Daoy (cell line): ENCODE measurements at places on chromosomes 12 and 14. TPM values are rescaled to one million over a fixed set of nuclear protein-coding genes. Genes with fewer than 3 reads are reported as not detected.

The GLT1D1 gene
- total RNA-seq: 1.2 and 1.9 TPM in 2 replicates

GRCh38 chr12:82666830-82667229, 19.9 kb upstream of the TMTC2 start:
- DNase-seq: no peak

DNA sequence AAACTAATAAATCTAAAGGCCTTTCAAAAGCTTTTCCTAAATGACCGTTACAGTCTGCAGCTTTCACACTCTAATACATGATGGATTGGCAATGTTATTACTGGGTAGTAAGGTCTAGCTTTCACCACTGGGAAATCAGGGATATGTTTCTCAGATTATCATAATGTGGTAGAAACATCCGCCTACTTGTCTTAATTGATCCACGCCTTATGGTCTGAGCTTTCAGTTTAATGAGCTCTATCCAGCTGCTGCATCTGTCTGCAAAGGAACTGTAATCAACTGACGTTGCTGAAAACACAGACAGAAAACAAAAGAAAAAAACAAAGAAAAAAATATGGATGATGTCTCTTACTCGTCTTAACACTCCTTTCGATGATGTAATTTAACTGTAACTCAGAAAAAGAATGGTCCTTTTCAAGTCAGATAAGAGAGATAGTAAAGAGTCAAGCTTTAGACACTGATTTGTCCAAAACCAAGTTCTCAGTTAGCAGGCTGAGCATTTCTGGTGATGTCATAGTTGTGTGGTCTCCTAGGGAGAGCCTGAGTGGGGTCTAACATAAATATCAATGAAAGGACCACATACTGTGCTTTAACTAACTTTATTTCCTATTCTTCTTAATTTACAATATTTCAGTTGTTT, 85.9 kb downstream of the C2CD5 start:
- no peak for DNase-seq

DNA sequence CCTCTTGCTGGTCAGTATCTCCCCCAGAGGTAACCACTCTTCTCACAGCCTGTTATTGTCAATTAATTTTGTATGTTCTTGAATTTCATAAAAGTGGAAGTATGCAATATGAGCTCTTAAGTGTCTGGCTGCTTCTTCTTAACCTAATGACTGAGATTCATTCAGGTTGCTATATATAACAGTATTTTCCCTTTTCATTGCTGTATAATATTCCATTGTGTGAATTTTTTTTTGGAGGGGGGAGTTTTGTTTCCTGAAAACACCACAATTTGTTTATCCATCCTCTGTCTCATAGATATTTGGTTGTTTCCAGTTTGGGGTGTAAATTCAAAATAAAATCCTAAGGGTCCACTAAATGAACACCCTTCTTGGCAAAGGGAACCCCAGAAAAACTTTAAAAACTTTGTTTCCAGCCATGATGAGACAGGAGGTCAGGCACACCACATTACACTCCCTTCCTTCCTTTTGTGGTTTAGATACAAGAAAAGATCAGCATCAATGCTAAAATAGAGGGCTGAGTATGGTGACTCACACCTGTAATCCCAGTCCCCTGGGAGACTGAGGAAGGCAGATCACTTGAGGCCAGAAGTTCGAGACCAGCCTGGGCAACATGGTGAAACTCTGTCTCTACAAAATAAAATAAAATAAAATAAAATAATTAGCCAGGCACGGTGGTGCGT, 4.1 kb upstream of the DAO start:
- DNase-seq: no peak

The SLCO1C1 gene
- not detected in 2 replicates for total RNA-seq

- DNase-seq: no peak
These were observed 37.6 kb downstream of the INSM2 start for GRCh38 chr14:35571598-35571997.

- peak; percentile 94 for DNase-seq
These were observed 228.6 kb downstream of the DPF3 start for GRCh38 chr14:72665259-72665658.

DNA sequence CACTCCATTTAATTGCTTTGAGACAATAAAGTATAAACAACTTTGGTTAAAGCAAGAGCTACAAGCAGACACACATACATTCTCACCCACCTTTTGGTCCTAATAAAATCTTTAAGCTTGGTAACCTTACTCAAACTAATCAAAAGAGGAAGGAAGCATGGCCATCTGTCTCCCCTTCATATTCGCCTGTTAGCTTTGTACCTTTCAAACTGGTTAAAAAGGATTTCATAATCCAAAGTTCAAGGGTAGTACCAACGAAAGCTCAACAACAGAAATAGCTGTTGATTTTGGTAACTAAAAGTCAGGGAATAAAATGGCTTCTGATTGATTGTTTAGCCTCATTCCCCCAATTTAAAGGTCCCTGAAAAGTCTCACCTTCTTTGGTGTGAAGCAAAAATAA, 456.9 kb downstream of the BCAT1 start:
- DNase-seq: no peak

The NKX2-1 gene
- total RNA-seq: 4.7 and 5.1 TPM in 2 replicates

DNA sequence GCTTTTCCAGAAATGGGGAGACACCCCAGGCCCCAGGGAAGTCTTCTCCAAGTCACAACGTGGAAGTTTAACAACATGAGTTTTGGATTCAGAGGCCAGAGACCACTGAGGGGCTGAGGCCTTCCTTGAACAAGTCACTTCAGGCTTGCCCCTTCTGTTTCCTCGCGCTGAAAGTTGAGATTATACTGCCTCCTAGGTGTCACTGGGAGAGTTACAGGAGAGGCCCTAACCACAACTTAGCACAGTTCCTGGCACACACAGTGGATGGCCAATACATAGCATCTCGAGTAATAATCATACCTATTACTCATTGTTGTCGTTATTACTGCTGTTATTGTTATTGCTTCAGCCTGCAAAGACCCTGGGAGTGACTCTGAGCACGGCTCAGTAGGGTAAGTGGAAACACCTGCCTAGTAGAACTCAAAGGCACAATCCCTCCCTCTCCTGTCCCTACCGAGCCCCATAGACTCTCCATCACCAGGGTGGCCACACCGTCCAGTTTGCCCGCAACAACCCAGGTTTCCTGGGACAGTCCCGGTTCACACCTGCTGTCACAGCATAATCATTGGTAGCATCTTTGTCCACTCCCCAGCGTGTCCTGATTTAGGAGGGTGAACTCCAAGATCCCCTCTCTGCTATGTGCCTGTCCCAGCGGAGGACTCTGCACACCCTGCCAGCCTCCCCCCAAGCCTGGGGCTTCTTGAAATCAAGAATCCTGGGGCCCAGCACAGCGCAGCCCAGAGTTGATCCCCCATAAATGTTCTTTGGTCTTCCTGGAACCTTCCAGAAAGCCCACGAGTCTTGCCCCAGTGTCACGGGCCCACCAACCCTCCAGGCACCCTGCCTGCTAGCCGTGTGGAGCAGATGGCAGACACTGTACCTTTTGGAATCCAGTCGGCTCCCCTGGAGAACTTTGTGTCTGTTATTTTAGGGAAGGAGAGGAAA, 85.0 kb downstream of the SYNE3 start:
- peak; percentile 28 for DNase-seq

GRCh38 chr14:105711841-105712460, 185.6 kb downstream of the TMEM121 start:
- DNase-seq: no peak

DNA sequence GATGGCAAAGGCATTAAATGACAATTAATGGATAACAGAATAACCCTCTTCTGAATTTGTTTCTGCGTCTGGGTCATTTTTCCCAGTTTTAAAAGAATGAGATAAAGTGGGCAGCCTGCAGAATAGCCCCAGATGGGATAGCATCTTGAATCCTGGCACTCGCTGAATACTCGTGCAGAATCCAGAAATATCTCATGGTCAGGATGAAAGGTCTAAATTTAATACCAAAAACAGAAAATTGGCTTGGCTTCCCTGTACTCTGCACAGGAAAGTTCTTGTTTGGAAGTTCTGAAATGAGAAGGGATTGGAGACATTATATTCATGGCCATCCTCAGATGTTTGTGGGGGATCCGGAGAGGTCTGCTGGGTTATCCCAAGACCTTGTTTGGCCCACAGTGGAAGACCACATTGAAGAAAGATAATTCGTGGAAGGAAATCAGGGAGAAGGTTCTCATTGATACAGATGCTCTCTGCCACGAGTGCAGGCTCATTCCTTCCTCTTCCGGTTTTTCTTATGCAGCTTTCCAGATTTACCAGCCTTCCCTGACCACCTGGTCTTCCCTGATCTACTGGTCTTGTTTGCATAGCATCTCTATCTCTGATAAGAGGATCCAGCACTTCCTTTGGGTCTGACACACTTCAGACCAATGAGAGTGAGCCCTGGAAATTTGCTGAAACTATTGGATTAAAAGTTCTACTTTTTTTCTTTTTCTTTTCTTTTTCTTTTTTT, 6.0 kb upstream of the IFT81 start:
- no peak for DNase-seq

DNA sequence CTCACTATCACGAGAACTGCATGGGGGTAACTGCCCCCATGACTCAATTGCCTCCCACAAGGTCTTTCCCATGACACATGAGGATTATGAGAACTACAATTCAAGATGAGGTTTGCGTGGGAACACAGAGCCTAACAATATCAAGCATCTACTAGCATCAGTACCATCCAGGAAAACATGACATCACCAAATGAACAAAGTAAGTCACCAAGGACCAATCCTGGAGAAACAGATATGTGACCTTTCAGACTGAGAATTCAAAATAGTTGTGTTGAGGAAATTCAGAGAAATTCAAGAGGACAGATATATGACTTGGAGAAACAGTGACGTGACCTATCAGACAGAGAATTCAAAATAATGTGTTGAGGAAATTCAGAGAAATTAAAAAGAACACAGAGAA, 65.8 kb upstream of the TMTC2 start:
- DNase-seq: no peak

- DNase-seq: peak; percentile 67
These were observed 28.8 kb upstream of the RPLP0 start for GRCh38 chr12:120229487-120230325.

- peak; percentile 97 for DNase-seq
These were observed 24.4 kb downstream of the PITPNM2 start for GRCh38 chr12:123126294-123127181.

The RHOJ gene
- 6.0 and 9.5 TPM in 2 replicates for total RNA-seq

The PRKCH gene
- 5.8 and 23.5 TPM in 2 replicates for total RNA-seq

DNA sequence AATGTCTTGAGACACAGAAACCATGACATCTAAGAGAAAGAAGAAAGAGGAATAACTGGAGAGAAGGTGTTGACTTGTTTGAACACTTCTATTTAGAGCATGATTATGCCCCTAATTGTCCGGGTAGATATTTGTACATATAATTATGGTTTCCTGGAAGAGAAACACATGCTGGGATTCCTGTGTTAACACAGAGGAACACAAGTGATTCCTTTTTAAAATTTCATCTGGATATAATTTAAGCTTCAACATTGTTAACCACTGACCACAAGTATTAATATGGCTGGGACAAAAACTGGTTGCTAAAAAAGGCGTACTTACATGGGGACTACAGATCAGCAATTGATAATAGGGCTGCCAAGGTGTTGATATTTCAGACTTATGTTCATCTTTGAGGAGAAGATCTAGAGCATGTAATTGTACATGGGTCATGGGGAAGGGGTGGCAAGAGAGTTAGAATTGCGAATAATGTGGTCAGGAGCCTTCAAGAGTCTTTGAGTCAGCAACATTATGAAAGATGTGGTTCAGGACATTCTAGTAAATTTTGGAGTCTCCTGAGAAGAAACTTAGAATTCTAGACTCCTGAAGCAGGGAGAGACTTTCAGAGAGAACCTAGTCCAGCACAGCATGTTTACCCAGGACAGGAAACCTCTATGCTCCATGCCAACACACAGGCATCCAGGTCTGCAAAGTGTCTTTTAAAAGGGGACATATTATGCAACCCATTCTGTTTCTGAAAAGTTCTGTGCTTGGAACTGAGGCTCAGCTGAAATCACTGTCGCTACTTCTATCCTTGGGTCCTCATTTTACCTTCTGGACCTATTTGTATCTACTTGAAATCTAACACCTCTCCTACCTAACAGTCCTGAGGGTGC, 56.5 kb downstream of the SLC38A1 start:
- DNase-seq: no peak

The CCER1 gene
- total RNA-seq: not detected in 2 replicates

GRCh38 chr14:102039157-102039556, 47.7 kb downstream of the HSP90AA1 start:
- DNase-seq: no peak

GRCh38 chr12:131242741-131243496, 289.2 kb downstream of the ADGRD1 start:
- DNase-seq: peak; percentile 70

The HOTAIR gene
- 1.5 and 2.2 TPM in 2 replicates for total RNA-seq

The FGD4 gene
- 4.3 and 5.2 TPM in 2 replicates for total RNA-seq

GRCh38 chr12:117525766-117526165, 164.3 kb upstream of the NOS1 start:
- no peak for DNase-seq

DNA sequence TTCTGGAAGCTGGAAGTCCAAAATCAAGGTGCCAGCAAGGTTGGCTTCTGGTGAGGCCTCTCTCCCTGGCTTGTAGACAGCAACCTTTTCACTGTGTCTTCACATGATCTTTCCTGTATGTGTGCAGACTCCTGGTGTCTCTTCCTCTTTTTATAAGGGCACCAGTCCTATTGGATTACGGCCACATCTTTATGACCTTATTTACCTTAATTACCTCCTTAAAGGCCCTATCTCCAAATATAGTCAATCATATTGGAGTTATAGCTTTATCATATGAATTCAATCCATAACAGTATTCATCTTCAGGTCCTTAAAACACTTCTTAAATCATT, 21.2 kb upstream of the GARIN2 start:
- no peak for DNase-seq

- DNase-seq: peak; percentile 98
These were observed 90.5 kb downstream of the RFLNA start for GRCh38 chr12:124385219-124385969.

DNA sequence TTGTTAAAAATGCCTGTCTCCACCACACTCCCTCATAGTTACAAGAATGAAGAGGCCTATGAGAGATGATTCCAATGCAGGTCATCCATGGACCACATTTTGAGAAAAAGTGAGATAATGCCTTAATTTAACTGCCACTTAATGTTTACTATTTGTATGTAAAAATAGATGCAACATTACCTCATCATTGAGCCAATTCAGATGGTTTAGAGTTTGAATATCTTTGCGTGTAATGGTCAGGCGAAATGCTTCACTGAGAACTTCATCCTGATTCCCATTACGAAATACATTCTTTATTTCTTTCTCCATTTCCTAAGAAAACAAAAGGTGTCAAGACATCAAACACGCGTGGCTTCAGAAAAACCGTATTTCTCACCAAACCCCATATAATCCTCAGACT, 42.3 kb downstream of the SENP1 start:
- no peak for DNase-seq

The SLC6A15 gene
- 12.5 and 13.6 TPM in 2 replicates for total RNA-seq

The GARIN6 gene
- not detected in 2 replicates for total RNA-seq

GRCh38 chr14:85438481-85438942, 91.4 kb upstream of the FLRT2 start:
- no peak for DNase-seq
